Muscle of leg (tissue), 16 donors: ENCODE measurements at places on chromosomes 4 and X.

DNA sequence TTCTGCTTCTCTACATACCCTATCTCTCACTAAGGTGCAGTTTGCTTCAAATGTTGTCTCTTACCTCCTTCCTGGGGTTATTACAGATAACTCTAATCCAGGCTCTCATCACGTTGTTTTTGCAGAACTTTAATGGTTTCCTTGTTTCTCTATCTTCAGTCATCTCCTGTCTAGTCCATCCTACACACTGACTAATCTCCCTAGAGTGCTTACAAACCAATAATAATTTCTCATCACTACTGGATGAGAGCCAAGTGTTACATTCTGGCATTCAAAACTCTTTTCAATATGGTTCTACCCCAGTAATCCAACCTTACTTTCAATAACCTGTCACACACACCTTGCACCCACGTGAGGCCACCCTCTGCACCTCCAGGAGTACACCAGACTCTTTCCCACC, 86.1 kb downstream of the SYNPO2 start:
- DNase-seq = no peak

DNA sequence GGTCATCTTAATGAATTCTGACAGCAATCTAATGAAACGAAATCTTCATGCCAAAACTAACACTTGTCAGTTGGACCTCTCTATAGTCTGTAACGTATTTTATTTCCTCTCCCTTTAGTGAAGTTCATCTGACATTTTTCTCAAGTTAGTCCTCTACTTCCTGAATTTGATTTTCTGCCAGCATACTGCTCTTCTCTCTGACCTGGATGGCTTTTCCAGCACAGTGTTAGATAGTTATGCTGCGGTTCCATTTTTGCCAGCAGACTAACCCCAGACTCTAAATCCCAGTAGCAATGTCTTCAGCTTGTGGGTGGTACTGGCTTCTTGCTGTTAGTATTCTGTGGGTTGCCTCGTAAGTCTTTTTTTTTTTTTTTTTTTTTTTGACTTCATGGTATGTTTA, 146.7 kb upstream of the VEGFC start:
- DNase-seq = peak; percentile 23

DNA sequence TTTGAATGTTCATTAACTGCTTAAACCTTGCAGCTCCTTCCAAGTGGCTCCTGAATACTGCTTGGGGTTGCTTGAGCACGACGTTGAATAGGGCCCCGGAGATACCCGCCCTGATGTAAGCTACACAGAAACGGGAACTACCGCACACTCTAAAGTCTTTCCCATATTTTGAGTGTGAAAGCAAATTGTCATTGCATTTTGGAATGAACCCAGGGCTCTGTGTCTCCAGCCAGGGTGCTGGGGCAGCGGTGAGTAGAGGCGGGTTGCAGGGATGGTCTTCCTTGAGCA, 59.4 kb upstream of the HELT start:
- DNase-seq = no peak

DNA sequence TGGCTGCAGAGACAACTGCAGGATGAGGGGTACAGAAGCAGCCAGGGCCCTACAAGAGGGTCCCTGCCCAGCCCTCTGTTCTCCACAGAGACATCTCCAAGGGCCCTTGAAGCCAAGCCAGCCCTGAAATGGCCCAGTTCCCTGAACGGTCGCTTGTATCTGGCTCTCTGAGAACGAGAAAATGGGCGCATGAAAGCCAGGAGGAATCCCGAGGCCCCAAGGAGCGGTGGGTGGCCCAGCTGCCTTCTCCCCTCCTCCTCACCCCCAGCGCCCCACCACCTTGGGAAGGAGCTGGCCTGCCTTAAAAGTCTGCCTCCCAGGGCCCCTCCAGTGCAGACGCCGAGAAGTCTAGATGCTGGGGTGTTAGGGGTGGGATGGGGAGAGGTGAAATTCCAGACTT, 5.7 kb downstream of the ZNF185 start:
- DNase-seq = no peak

DNA sequence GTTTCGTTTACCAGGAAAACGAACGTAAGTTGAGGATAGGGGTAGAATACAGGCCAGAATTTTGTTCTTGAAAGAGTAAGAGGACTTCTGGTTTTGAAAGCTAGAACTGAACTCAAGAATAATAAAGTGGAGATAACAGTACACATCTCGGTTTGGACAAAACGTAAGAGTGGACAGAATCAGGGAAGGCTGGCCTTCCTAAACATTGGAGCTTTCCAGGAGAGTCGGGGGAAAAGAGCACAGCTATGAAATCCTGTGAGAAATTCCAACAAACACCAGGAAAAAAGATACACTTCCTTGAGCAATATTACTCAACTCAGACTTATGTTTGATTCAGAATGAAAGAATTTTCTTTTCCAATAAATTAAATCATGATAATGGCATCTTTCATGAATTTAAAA, 1.2 kb downstream of the CTSO start:
- peak; percentile 54 for DNase-seq

- DNase-seq = peak; percentile 42
Observed at GRCh38 chr4:77240469-77241066, 83.6 kb downstream of the CCNG2 start.

DNA sequence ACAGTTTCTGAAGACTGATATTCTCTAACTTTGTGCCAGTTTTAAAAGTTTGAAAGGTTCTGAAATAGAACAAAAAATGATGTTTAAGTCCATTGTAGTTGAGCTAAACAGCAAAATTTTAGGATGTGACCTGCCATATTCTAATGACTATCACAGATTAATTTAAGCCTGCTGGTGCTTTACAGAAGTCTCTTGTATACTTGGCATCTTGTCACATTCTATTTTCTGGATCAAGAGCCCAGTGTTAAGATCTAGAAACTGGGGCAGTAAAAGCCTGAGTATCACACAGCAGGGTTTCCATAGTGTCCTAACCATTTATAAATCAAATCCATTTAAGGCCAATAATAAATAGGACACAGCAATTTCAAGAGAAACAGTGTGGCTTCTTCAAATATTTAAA, 12.4 kb downstream of the FSTL5 start:
- no peak for DNase-seq

DNA sequence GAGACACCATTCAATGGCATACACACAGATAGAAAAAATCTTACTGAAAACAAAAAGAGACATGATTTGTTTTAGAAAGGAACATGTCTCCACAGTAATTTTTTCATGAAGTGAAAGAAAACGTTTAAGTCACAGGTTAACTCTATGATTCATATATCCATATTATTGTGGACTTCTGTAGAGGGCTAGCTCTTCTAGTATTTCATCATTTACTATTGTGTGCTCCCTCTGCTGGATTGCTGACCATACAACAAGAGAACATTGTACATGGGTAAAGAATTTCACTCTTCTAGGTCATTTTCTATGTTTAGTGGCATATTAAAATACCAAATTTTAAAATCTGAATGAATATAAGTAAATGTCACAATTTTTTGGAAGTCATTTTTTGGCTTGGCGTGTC, 91.8 kb upstream of the POU3F4 start:
- DNase-seq = peak; percentile 0

DNA sequence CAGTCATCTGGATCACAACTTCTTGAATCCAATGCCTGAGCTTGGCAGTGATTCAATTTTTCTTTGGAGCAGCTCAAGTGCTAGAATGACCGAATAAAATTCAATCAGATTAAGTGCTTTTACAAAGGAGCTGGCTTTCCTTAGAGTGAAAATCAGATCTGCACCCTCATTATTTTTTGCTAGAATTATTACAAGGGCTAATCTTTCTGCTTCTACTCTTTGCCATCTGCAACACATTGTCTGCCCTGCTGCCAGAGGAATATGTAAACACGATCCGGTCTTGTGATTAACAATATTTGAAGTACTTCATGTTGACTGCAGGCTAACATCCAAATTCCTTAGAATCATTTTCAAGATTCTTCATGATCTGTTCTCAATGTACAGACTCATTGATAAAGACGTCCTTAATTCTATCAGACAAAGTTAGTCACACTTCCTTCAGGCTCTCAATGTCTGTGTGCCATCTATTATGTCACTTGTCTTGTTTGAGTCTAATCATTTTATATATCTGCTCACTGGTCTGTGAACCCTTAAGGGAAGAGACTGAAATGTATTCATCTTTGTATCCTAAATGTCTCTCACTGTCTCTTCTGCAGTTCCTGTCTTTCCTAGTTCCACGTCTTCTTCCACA, 531.2 kb downstream of the GALNTL6 start:
- DNase-seq = no peak

- DNase-seq = no peak
Observed at GRCh38 chr4:107734120-107734519, 14.1 kb upstream of the PAPSS1 start.
